ENCODE measurements at places on chromosomes 11 and 22. TPM values are rescaled to one million over a fixed set of nuclear protein-coding genes. Genes with fewer than 3 reads are reported as not detected.

DNA sequence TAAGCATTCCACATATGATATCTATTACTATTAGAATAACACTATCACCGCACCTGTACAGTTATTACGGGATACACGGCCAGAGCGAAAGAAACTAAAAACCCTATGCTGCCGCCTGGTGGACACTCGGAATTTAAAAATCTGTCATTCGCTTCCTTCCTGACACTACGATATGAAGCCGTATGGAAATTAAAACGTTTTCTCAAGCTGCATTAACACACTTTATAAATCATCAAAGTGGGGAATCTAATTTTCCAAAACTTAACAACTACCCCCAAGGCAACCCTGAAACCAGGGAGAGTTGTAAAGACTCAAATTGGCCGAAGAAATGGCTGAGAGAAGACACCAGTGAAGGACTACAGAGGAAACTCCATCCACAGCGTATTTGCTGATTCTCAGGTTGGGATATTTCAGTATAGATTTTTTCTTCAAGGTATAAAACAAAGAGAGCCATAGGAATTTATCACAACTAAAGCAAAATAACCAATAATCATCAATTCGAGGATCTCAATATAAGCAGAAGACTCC lies 1.4 kb downstream of the CCDC73 start:
- no peaks in the 10 kb centered on the region for H3K36me3 ChIP-seq
- no peak overlapping the region for H3K4me3 ChIP-seq
- peaks cover 7% of the 10 kb centered on the region for H3K4me1 ChIP-seq
- H3K27ac ChIP-seq: no peak overlapping the region
- peaks cover 2% of the 10 kb centered on the region for H3K27me3 ChIP-seq
- DNase-seq: peak; percentile 75

- peaks cover 6% of the 10 kb centered on the region for H3K4me1 ChIP-seq
- H3K27ac ChIP-seq: no peak overlapping the region
- no peaks in the 10 kb centered on the region for H3K27me3 ChIP-seq
- DNase-seq: no peak
- H3K4me3 ChIP-seq: no peak overlapping the region
These were observed 3.4 kb upstream of the NUDT8 start for GRCh38 chr11:67632982-67633755.

DNA sequence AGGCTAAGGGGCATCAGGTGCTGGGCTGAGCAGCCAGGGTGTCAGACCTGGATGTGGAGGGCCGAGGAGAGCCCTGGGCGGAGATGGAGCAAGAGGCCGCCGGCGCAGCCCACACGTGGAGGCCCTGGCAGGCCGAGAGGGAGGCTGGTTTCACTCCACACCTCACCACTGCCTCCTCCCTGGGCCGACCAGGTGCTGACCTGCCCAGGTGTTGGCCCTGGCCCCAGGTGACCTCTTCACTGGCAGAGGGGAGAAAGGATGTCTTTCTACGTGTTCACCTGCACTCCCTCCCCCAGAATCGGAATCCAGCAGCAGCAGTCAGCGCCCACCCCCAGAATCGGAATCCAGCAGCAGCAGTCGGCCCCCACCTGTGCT lies 781 bp downstream of the ANO9 start:
- no peaks in the 10 kb centered on the region for H3K36me3 ChIP-seq
- H3K27ac ChIP-seq: no peak overlapping the region
- H3K27me3 ChIP-seq: peaks cover 2% of the 10 kb centered on the region
- H3K4me3 ChIP-seq: peak overlapping the region; percentile 73

Gene SMCO4
- 40.9 TPM for total RNA-seq

- no peak overlapping the region for H3K27ac ChIP-seq
- no peaks in the 10 kb centered on the region for H3K36me3 ChIP-seq
- no peaks in the 10 kb centered on the region for H3K4me1 ChIP-seq
- no peak overlapping the region for H3K4me3 ChIP-seq
- no peak for DNase-seq
These were observed 12.2 kb downstream of the SLN start for GRCh38 chr11:107699371-107700285.

Measured in activated CD4-positive, alpha-beta memory T cell treated with anti-CD3 and anti-CD28 coated beads for 36 hours (primary cell).